ENCODE measurements at places on chromosomes 4 and X. TPM values are rescaled to one million over a fixed set of nuclear protein-coding genes. Genes with fewer than 3 reads are reported as not detected.

PTTG2 gene
- 4.1 TPM for total RNA-seq

TIGD4 gene
- total RNA-seq = 0.30 TPM

TRIM61 gene
- 0.81 TPM for total RNA-seq

ARX gene
- not detected for total RNA-seq

INTU gene
- total RNA-seq = 12.1 TPM

HPGD gene
- 5.2 TPM for total RNA-seq

TBC1D19 gene
- total RNA-seq = 13.2 TPM

APOOL gene
- total RNA-seq = 39.1 TPM

TBX22 gene
- not detected for total RNA-seq

NLGN4X gene
- total RNA-seq = 2.1 TPM

AKAP14 gene
- total RNA-seq = not detected

ZXDA gene
- total RNA-seq = 5.5 TPM

UBE2A gene
- 51.1 TPM for total RNA-seq

SEL1L3 gene
- 13.6 TPM for total RNA-seq

CFI gene
- total RNA-seq = 64.5 TPM

USP51 gene
- total RNA-seq = 1.4 TPM

COL4A6 gene
- total RNA-seq = 2.7 TPM

ATP2B3 gene
- total RNA-seq = 0.19 TPM

All from aorta (tissue), 5 donors.